Muscle of leg (tissue), 16 donors: ENCODE measurements at places on chromosomes 2 and 18. TPM values are rescaled to one million over a fixed set of nuclear protein-coding genes. Genes with fewer than 3 reads are reported as not detected.
A peak's percentile ranks its signal among the peaks of the same experiment; 100 is the strongest.

DNA sequence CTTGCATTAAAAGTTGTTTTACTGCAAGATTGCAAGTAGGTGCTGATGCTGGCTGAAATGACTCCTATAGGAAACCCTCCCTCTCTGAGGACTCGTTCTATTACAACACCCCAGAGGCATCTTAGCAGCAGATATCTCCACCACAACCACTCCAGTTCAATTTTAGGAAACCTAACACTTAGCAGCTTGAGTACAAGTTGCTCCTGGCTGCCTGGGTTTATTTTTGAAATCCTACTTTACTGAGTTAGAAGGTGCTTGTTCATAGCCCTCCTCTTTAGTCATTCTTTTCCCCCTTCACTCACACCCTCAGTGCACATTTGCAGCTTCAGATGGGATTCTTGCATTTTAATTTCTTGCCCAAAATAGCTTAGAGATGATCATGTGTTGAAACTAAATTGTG, 111.5 kb downstream of the MTCL1 start:
- no peak overlapping the region for H3K4me3 ChIP-seq
- peaks cover 18% of the 10 kb centered on the region for H3K36me3 ChIP-seq
- H3K27me3 ChIP-seq: no peaks in the 10 kb centered on the region
- H3K27ac ChIP-seq: peak overlapping the region; percentile 52
- DNase-seq: peak; percentile 33

- H3K27ac ChIP-seq: no peak overlapping the region
- no peaks in the 10 kb centered on the region for H3K27me3 ChIP-seq
- no peak overlapping the region for H3K4me3 ChIP-seq
These were observed 6.4 kb downstream of the MYL12B start for GRCh38 chr18:3268306-3268705.

- no peaks in the 10 kb centered on the region for H3K36me3 ChIP-seq
- no peaks in the 10 kb centered on the region for H3K27me3 ChIP-seq
- no peak overlapping the region for H3K27ac ChIP-seq
- no peak overlapping the region for H3K4me3 ChIP-seq
- peak; percentile 60 for DNase-seq
- H3K4me1 ChIP-seq: no peaks in the 10 kb centered on the region
These were observed 19.6 kb downstream of the CHN1 start for GRCh38 chr2:174985614-174986013.

Gene HOXD3
- 3.1 TPM for total RNA-seq

Gene ESPNL
- 2.9 TPM for total RNA-seq

- H3K27me3 ChIP-seq: no peaks in the 10 kb centered on the region
- no peak overlapping the region for H3K4me3 ChIP-seq
These were observed 211.5 kb downstream of the IKZF2 start for GRCh38 chr2:212939777-212940531.

DNA sequence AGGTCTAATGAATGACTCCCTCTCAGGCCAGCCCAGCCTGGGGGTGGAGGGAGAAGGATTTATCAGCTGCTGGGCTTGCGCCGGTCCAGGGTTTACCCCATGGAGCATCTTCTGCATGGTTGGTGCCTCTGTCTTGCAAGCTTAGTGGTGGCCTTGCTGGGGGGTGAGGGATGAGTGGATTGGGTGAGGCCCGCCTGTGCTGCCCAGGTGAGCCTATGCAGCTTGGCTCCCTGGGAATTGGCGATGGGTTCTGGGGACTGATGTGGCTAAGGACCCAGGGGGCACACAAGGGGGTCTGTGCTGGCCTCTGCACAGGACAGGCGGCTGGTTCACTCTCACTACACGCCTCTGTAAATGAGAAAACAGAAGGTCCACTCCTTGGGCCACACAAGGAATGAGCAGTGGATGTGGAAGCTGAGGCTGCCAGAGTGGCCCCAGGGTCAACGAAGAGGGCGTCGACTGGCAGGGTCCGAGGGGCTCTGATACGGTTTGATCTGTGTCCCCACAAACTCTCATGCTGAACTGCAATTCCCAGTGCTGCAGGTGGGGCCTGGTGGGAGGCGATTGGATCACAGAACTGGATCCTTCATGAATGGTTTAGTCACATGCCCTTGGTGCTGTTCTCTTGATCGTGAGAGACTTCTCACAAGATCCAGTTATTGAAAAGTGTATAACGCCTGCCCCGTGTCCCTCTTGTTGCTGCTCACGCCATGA, 151.6 kb upstream of the HDAC4 start:
- no peaks in the 10 kb centered on the region for H3K36me3 ChIP-seq
- H3K27ac ChIP-seq: no peak overlapping the region
- peaks cover 10% of the 10 kb centered on the region for H3K4me1 ChIP-seq
- no peak overlapping the region for H3K4me3 ChIP-seq

DNA sequence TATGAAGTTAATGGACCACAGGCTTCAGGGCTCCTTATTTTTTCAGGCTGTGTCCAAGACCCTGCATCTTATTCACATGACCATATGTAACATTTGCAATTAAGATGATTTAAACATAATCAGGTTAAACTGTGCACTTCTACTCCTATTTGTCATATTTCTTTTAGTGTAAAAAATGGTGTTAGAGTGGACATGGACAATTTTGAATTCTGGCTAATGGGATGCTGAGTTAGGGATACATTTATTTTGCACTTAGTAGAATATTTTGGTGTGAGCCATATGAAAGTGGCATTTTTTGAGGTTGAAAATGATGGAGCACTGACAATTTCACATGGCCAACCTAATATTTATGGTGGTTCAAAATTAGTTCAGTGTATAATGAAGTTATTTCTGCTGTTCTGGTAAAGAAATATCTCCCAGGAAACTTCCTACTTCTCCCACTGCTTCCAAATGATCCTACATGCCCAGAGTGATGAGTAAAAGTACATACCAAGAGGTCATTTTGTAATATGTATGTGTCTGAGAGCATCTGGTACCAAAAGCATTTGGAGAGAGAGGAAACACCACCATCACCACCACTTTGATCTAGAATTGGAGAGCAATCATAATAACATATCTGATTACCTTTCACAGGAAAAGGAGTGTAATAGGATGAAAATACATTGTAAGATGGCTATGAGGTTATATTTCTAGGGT, 36.0 kb downstream of the GULP1 start:
- no peak overlapping the region for H3K4me3 ChIP-seq
- H3K27me3 ChIP-seq: no peaks in the 10 kb centered on the region
- no peaks in the 10 kb centered on the region for H3K36me3 ChIP-seq
- no peak overlapping the region for H3K27ac ChIP-seq
- no peak for DNase-seq

Gene OTX1
- not detected for total RNA-seq

Gene OSR1
- 11.6 TPM for total RNA-seq

Gene SNORC
- 0.80 TPM for total RNA-seq

Gene PSMA8
- not detected for total RNA-seq
